ENCODE measurements at places on chromosomes 1 and 21. TPM values are rescaled to one million over a fixed set of nuclear protein-coding genes. Genes with fewer than 3 reads are reported as not detected.

The PADI1 gene
- total RNA-seq = not detected

The FCRL5 gene
- 0.05 TPM for total RNA-seq

The SAMD13 gene
- total RNA-seq = 0.23 TPM

The GPR157 gene
- total RNA-seq = 8.3 TPM

The CACHD1 gene
- total RNA-seq = 1.0 TPM

The LRRC8C gene
- total RNA-seq = 0.73 TPM

GRCh38 chr1:72137656-72138055 is 144.7 kb downstream of the NEGR1 start:
- DNase-seq = no peak

DNA sequence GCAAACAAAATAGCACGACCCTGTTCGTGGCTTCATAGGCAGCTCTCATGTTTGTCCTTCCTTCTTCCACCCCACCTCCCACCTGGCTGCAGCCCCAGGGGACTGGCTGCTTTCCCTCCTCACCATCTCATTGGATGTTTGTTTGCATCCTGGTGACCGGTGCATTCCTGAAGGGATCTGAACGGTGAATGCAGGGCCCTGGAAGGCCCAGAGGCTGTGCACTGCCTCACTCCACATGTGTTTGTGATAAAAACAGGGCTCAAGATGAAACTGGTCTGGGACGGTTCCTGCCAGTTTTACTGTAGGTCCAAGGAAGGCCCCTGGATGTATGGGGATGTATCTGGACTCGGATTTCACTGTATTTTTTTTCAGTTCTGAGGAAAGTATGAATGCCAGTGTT is 42.8 kb downstream of the CNN3 start:
- DNase-seq = no peak

DNA sequence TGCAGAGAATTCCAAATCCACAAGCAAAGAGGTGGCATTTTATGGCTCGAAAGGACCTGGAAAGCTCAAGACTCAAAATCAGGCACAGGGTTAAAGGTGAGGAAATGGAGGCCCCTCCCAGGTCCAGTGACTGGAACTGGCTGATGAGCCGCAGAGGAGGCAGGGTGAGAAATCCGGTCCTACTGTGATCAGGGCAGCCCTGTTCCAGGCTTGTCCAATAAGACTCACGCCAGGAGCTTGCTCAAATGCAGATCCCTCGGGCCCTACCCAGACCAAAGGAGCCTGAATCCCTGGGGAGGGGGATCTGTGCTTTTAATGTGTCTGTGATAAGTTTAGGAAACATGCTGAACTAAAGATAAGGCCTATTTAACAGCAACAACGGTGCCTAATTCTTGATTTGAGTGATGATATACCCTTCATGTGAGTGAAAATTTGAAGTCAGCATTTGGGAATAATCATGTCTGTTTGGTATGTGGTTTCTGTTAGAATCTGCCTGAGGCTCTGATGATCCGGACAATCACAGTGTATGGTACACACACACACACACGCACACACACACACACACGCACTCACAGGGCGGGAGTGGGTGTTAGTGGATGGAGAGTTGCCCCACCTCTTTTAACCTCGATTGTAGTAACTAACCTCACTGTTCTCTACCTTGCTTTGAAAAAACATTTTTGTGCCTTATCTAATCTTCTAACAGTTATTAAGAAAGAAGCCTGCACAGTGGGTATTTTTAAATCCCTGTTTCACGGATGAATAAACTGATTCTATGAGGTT is 54.1 kb upstream of the LYST start:
- DNase-seq = no peak

DNA sequence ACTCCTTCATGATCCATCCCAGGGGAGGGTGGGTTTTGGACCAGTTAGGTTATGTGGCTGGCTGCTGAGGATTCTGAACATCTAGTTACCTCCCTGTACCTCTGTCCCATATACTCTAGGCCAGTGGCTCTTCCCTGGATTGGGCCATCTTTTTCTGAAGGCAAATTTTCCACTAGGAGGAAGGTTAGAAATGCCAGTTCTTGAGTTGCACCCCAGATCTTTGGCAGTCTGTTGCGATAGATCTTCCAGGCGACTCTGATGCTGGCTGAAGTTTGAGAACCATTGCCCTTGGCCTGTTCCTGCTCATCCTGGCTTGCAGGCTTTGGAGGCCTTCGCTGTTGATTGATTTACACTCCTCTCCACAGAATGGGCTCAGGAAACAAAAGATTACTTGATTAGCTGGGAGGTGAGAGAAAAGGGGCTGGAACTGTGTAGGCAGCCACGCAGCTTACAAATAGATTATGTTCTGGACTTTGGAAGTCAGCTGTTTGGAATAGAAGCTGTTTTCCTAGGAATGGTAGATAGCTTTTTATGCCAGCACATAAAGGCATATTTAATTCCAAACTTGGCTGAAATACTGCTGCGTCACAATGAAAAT is 110.1 kb downstream of the MRPS6 start:
- DNase-seq = no peak

DNA sequence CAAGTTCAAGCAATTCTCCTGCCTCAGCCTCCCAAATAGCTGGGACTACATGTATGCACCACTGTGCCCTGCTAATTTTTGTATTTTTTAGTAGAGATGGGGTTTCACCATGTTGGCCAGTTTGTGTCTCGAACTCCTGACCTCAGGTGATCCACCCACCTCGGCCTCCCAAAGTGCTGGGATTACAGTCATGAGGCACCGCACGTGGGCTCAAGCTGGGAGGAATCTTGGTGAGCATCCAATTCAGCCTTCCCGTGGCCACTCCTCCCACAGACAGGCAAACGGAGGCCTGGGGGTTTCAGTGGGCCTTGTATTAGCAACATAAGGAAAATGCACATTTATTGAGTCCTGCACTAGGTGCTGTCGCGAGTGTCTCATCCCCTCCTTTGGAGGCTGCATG is 24.5 kb upstream of the VWA5B1 start:
- DNase-seq = no peak
